CD4-positive, alpha-beta T cell treated with Interleukin-6 at 100 ng/mL for 8 hours (primary cell): ENCODE measurements at places on chromosomes 1 and 21.

DNA sequence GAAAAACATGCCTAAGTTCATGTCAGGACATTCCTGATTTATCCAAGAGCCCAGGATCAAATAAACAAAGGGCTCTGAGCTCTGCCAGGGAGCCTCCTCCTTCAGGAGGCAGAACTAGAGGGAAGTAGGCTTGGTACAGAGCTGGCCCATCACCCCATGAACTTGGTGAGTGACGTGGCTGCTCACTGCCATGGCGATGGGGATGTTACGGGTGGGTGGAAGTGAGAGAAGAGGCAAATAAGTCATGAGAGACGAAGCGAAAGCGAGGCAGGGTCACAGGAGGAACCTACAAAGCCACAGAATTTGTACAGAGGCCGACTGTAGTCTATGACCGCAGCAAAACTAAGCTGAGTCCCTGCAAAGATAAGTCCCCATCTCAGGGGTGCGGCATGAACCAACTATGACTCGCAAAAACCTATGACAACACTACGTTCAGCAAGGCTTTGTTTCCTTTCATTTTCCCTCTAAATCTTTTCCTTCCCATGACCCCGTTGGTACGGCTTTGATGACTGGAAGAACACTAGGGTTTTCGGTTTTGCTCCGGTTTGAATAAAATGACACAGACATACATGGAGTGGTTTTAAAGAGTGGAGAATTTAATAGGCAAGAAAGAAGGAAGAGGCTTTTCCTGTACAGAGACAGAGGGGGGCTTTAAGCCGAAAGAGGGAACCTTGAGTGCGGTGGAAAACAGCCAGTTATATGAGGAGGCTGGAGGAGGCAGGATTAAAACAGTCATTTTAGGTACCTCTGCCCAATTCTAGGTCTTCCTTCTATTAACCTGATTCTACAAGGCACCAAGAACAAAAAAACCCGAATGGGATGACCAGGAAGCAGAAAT, 74.1 kb downstream of the CD46 start:
- peak; percentile 85 for DNase-seq

DNA sequence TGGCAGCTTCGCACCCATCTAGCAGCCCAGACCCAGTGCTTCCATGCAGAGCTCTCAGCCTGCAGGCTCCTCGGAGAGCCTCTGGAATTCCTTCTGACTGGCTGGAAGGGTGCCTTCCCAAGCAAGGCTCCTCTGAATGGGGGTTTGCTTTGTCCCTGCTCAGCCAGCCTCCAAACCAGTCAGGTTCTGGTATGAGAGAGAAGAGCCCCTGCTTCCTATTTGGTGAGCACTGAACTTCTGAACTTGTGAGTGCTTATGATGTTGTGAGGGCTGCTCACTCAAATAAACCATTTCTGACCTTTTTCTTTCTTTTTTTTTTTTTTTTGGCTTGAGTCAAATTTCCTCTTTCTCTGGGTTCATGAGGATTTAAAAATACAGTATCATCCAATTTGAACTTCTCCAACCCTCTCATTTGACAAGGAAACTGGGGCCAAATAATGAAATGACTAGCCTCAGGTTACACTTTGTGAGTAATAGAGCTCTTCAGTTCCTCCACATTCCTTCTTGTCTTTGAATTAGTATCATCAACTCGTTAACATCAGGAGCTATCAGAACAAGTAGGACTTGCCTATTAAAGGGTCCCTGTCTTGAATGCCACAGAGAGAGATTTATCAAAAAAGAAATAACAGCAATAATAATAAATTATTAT, 39.6 kb downstream of the GFI1 start:
- no peak for DNase-seq

GRCh38 chr1:157721985-157722384, 21.4 kb upstream of the FCRL3 start:
- no peak for DNase-seq

DNA sequence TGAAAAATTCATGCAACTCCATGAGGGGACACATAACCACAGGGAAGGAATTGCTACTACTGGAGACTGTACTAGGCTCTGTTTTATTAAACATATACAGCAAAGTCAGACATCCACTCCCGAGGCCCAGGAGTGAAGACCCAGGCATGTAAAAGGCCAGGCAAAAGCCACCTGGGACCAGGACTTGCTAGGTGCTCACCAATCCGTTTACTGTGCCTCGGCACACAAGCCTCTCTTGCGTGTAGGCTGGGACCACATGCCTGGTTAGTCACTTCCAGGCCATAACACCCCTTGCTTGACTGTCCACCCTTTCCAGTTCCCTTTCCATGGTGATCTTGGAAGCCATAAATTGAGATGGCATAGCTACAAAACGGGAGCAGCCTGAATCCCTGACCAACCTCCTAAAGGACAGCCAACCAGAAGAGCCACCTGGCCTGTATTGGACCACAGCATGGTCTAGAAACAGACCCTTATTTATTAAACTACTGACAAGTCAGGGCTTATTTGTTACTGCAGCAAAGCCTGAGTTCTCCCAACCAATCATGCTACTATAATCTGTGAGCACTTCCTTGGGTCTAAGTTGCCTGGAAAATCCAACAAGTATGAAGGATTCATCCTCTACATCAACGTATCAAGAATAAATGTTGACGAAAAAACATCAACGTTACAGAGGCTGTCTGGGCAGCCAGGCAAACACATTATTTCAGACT, 39.7 kb downstream of the URB1 start:
- DNase-seq = no peak

DNA sequence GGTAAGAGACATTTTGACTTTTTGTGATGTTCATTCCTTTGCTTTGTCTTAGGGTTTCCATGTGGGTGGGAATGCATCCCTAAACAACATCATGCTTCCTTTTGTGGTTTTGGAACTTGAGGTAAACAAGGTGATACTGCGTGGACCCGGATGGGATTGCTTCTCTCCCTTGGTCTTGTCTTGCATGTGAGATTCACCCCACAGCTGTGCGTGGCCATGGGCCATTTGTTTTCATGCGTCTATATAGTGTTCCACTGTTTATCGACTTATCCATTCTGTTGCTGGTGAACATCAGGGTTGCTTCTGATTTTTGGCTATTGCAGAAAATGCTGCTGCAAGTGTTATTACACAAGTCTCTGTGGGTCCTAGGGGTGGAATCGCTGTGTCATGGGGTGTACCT, 21.1 kb downstream of the CRYAA start:
- no peak for DNase-seq

DNA sequence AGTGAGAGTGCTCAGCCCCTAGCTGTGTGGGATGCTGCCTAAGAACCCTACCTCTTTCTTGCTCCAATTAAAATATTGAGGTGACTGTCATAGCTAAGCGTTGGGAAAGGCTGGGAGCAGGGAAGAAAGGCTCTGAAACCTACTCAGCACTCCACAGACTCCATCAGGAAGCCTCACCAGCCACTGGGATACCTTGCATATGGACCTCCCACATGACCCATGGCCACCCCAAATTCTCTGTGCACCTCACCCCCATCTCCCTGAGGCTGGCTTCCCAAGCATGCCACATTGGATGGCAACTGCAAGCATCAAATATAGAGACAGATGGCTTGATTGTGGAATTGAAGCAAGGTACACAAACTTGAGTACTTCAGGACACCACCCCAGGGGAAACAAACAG, 41.8 kb downstream of the FLVCR1 start:
- DNase-seq = no peak

DNA sequence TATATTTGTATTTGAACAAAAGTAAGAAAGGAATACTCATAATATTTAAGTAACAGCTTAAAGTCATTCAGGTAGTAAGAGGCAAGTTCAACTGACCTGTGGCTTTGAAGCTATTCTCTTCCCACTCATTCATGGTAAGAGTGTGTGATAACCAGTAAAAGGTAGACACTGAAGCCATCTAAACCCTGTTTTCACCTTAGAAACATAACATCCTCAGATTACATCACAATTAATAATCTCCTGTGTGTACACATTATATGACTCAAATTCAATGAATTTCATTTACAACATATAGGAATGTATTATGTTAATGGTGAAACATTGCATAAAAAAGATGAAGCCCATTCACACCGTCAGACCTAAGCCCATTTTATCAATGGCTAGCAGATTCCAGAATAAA, 364.8 kb upstream of the SNX7 start:
- no peak for DNase-seq

GRCh38 chr1:23247276-23247675, 30.0 kb upstream of the HTR1D start:
- no peak for DNase-seq

DNA sequence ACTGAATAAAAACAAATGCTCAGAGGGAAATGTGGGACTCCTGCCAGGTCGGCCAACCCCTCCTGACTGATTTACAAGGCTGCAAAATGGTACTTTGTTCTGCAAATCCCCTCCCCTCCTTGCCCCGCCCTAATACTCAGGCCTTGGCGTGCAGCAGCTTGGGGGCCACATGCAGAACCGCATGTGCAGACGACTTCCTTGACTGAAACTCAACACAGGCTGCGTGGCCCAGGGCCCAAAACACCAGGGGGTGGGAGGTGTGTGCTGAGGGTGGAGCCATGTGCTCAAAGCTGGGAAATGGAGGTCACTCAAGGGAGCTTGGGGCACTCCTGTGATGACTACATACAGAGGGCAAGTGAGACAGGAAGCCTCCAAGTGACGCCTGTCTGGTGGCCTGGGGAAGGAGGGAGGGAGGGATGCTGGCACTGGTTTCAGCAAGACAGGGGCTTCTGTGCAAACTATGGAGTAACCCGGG, 87.2 kb downstream of the MRPL37 start:
- DNase-seq = peak; percentile 73

DNA sequence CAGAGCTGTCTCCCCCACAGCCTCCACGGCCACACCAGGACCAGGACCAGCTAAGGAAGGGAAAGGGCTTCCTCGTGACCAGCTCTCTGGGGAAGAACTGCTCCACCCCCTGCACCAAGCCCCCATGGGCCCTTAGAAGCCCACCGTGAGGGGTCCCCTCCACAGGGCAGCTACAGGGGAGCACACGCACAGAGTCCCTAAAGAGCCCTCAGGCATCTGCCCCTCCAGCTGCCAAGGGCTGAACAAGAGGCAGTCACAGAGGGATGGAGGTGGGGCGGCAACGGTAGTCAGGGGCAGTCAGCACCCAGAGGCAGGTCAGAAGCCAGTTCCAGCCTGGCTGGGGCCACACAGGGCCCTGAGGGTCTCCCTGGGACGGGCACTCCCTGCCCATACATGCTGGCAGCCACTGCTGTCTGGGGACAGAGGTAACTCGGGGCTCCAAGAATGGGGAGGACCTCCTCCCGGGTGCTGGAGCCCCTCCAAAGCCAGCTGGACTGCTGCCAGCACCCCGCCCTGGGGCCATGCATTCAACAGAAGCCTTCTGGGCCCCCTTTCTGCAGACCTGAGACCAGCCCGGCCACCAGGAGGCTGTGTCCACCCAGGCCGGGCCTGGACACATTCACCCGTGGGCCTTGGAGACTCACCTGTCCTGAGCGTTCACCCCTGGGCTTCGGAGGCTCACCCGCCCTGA, 18.7 kb downstream of the SLC19A1 start:
- DNase-seq = no peak
